ENCODE measurements at places on chromosomes 1 and 21.

DNA sequence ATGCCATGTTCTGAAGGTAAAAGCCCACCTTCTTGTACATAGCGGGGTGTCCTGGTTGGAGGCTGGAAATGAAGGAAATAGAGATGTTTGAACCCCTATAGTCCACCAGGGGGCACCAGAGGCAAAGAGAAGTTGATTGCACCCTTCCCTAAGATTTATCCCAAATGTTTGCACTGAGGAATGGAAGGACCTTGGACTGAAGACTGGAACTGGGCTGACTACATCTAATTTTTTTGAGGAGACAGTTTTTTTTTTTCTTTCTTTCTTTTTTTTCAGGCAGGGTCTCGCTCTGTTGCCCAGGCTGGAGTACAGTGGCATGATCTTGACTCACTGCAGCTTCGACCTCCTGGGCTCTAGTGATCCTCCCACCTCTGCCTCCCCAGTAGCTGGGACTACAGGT, 55.3 kb upstream of the EIF4G3 start:
- no peaks in the 10 kb centered on the region for H3K4me1 ChIP-seq
- peaks cover 88% of the 10 kb centered on the region for H3K36me3 ChIP-seq
- no peaks in the 10 kb centered on the region for H3K27me3 ChIP-seq
- DNase-seq, result no peak
- H3K27ac ChIP-seq, result no peak overlapping the region

DNA sequence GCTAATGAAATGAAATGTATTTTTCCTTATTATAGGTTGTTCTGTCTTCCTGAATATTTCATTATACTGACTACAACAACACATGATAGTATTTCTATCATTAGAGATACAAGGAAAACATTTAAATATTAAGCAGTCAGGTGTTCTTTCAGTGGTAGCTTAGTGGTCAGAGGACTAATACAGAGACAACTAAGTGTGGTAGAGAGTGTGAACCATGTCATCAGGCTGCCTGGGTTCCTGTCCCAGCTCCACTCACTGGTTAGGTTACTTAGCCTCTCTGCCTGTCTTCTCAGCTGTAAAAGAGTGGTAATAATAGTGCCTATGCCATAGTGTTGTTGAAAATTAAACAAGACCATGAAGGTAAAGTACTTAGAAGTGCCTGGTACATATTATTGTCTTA, 3.9 kb downstream of the UAP1 start:
- H3K27me3 ChIP-seq, result no peaks in the 10 kb centered on the region
- DNase-seq, result no peak
- no peak overlapping the region for H3K4me3 ChIP-seq
- H3K36me3 ChIP-seq, result peaks cover 27% of the 10 kb centered on the region

DNA sequence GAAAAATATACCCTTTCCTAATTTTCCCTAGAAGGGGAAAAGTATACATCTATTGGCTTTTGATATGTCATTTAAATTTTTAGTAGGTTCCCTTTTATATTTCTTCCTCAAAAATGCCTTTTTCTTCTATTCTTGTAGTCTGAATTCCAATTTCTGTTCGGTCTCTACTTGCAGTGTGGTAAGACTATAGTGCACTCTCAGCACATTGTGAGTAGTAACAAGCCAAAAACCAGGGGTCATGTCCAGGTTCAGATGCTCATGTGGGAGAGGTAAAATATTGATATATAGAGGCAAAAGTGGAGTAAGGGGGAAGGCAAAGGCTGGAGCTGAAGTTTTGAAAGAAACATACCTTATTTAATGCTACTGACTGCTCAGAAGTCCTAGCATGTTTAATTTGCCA, 4.0 kb upstream of the FCGR2A start:
- H3K27me3 ChIP-seq, result peaks cover 32% of the 10 kb centered on the region
- H3K36me3 ChIP-seq, result no peaks in the 10 kb centered on the region
- no peak for DNase-seq
- no peak overlapping the region for H3K4me3 ChIP-seq
- no peak overlapping the region for H3K27ac ChIP-seq

DNA sequence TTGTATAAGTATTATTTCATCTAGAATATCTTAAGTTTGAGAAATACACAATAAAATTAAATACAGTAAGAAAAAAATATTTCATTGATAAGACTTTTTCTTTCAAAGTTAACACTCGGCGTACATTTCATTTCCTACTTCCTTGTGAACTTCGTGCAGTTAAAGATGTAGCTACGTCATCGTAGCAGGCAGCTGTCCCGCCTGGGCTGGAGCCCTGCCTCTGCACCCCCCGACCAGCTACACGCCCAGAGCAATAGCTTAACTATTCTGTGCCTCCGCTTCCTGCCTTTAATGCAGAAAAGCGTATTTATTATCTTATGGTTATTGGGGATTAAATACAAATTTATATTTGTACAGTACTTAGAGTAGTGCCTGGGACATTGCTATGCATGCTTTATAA, 53.5 kb downstream of the CLSTN1 start:
- H3K27ac ChIP-seq, result no peak overlapping the region
- DNase-seq, result no peak
- no peaks in the 10 kb centered on the region for H3K4me1 ChIP-seq
- peaks cover 23% of the 10 kb centered on the region for H3K36me3 ChIP-seq
- no peak overlapping the region for H3K4me3 ChIP-seq

GRCh38 chr21:29350246-29350779, 51.6 kb downstream of the BACH1 start:
- H3K27ac ChIP-seq, result no peak overlapping the region
- no peak for DNase-seq
- H3K36me3 ChIP-seq, result no peaks in the 10 kb centered on the region
- no peak overlapping the region for H3K4me3 ChIP-seq
- no peaks in the 10 kb centered on the region for H3K27me3 ChIP-seq
- H3K4me1 ChIP-seq, result no peaks in the 10 kb centered on the region

DNA sequence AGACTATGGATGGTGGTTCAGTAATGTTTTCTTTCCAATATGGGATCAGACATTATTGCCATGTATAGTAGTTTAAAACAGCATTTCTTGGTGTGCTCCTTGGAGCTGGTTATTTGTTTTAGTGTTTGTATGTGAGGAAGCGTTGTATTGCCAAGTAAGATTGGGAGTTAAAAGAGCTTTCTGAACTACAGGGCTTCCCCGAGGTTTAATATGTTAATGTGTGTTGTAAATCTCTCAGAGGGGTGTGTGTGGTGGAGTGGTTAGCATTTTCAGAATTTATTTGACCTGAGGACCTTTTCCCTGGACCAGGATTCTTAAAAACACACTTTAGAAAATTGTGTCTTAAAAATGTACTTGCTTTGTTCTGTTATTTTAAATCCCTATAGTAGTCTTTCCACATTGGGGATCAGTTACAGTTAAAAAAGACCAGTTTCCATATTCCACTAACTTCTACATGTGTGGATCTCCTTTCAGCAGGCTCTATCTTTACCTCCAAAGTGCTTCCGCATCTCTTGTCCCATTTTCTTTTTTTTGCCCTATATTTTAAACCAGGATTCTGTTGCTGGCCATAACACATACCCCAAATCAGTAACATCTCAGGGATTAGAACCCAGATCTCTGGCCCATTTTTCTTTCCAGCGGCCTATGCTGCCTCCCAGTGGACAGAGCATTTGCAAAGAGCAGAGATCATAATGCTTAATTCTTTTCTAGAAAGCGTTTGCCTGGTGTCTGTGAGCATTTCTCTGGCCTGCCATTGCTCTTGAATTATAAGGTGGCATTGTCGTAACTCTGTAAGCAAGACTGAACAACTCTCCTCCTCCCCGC, 58.6 kb downstream of the PBX1 start:
- H3K27ac ChIP-seq, result no peak overlapping the region
- no peak for DNase-seq
- no peaks in the 10 kb centered on the region for H3K36me3 ChIP-seq
- no peaks in the 10 kb centered on the region for H3K27me3 ChIP-seq
- H3K4me3 ChIP-seq, result no peak overlapping the region

DNA sequence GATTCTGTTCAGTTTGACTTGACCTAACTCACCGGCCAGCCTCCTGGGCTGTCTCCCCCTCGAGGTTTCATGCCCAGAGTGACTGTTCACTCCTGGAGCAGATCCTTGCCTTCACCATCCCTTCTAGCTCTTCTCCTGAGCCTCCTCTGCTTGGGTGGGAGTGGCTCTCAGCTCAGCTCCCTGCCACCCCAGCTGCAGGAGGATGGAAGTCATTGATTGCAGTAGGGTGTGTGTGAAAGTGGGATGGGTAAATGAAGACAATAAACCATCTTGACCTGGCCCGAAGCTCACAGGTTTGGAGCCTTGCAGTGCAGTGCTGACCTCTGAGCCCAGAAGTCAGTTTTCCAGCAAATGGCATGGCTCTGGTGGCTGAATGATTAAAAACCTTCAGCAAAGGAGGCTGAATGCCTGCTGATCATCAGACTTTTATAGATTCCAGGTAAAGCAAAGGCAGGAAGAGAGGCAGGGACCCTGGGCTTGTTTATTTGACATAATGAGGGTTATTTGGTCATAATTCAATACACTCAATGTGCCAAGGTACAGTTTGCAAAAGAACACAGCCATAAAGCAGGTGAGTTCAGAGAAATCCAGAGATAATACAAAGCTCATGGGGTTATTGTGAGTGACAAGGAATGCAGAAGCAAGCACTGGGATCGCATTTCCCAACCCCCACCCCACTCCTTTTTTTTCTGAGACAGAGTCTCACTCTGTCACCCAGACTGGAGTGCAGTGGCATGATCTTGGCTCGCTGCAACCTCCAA, 17.5 kb upstream of the TFF3 start:
- no peaks in the 10 kb centered on the region for H3K4me1 ChIP-seq
- no peaks in the 10 kb centered on the region for H3K36me3 ChIP-seq
- H3K27me3 ChIP-seq, result peaks cover 41% of the 10 kb centered on the region
- H3K4me3 ChIP-seq, result no peak overlapping the region

GRCh38 chr1:20359451-20360330, 69.0 kb downstream of the VWA5B1 start:
- H3K36me3 ChIP-seq, result no peaks in the 10 kb centered on the region
- DNase-seq, result no peak
- no peak overlapping the region for H3K27ac ChIP-seq
- H3K4me1 ChIP-seq, result peaks cover 12% of the 10 kb centered on the region
- H3K4me3 ChIP-seq, result no peak overlapping the region

DNA sequence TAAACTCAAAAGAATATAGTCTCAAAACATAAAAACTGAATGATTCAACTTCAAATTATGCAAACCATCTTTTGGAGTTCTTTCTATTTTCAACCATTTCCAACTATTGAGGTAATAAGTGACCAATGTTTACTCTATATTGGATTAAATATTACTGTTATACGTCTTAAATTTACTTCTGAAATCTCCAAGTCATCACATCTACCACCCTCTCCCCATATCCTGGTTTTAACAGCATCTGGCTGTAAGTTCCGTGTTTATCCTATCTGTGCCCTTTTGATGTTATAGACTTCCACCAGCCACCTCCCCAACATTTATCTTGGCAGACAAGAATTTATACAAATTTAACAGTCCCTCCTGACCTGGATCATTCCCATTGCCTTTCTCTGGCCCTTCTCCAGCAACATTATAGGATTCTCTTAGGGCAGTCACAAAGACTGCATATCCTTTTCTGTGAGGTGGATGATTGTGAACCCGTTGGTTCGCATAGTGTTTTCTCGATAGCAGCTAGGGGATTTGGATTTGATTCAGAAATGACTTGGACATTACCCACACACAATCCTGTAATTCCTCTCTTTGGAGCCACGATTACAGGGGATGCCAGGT, 313.4 kb upstream of the FMN2 start:
- peaks cover 33% of the 10 kb centered on the region for H3K4me1 ChIP-seq
- H3K27ac ChIP-seq, result no peak overlapping the region
- H3K27me3 ChIP-seq, result no peaks in the 10 kb centered on the region
- DNase-seq, result no peak

- no peaks in the 10 kb centered on the region for H3K36me3 ChIP-seq
- no peak for DNase-seq
- no peaks in the 10 kb centered on the region for H3K27me3 ChIP-seq
- H3K27ac ChIP-seq, result no peak overlapping the region
These were observed 8.2 kb upstream of the GLRX2 start for GRCh38 chr1:193113258-193113991.

- no peaks in the 10 kb centered on the region for H3K27me3 ChIP-seq
- DNase-seq, result no peak
- no peaks in the 10 kb centered on the region for H3K36me3 ChIP-seq
These were observed 65.2 kb upstream of the IFNLR1 start for GRCh38 chr1:24252185-24252780.

DNA sequence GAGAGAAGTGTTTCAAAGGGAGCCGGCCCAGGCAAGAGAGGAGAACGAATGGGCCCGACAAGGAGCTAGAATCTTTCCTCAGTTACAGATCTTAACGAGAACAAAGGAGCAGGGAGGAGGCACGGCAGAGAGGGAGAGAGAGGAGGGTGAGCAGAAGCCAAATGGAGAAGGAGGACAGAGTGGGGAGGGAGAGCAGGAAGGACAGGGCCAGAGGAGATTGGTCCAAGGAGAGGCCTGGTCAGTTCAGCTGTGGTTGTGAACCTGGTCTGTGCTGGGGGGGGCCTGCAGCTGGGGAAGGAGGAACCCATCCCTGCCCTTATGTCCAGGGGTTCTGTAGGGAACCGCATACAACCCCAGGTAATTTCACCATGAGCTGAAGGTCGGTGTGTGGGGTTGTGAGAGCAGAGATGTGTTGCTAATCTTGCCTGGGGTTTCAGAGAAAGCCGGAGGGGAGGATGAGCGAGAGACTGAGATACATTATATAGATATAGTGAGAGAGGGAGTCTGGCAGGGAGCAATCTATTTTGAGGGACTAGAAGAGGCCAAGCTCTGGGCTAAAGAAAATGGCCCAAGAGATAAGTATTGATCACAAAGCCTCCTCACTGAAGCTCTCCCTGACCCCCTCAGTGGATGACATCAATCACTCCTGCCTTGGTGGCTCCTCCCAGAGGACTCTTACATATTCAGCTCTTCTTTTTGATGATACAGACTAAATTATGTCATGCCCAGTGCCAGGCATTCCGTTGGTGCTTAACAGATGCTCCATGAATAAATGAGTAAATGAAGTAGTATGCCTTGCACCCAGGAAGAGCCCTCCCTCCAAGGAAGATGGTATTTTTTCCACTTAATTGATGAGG, 64.2 kb upstream of the CD1D start:
- H3K27ac ChIP-seq, result no peak overlapping the region
- no peak overlapping the region for H3K4me3 ChIP-seq
- DNase-seq, result no peak

DNA sequence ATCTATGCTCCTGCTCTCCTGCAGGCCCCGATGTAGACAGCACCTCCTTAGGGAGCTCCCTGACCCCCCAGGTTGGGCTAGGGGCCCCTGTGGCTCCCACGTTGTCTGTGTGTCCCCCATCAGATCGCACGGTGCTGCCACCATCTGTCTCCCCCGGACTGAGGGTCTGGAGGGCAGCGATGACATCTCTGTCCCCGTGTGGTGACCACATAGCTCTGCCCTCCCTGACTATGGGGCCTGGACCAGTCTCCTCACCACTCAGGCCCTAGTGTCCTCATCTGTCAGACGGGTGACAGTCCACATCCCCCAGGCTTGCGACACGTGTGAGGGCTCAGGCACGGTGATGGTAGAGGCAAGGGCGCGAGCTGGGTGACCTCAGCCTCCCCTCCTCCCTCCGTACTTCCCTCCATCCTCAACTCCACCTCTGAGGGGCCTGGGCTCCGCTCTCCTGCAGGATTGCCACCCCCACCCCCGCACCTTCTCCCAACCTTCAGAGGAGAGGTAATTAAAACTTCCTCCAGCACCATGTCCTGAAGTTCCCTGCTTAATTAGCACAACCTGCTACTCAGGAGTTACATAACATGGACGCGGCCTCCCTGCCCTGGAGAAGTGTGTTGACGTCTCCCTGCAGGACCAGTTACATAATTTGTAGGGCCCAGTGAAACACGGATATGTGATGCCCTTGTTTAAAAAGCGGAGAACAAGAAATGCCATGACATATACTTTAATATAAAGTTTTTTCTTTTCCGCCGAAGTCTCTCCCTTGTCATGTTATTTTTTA, 288.2 kb downstream of the PTPRU start:
- H3K36me3 ChIP-seq, result no peaks in the 10 kb centered on the region
- H3K4me3 ChIP-seq, result no peak overlapping the region
- no peak overlapping the region for H3K27ac ChIP-seq
- peaks cover 54% of the 10 kb centered on the region for H3K27me3 ChIP-seq
